ENCODE measurements at places on chromosomes 3 and 15. TPM values are rescaled to one million over a fixed set of nuclear protein-coding genes. Genes with fewer than 3 reads are reported as not detected.

DNA sequence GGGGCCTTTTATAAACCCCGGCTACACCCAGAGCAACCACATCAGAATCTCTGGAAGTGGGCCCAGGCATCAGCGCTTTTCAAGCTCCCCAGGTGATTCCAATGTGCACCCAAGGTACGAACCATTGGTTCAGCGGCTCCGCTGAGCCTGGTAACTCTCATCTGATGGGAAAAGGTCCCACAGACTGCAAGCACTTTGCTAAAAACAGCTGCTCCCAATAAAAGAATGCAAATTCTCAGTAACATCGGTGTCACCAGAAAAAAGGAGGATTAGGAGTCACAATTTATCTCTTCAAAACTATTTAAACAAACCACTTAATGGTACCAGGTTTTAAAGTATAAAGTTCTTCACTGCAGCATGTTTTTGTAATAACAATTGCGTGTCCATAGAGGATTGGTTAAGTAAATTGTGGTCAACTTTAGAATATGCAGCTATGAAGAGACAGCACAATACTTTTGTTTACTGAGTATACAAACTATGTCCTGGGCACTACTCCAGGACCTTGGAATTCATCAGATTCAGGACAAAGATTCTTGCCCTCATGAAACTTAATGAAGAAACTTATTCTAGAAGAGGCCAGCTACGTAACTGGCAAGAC, 660.7 kb upstream of the ADAMTS9 start:
- no peaks in the 10 kb centered on the region for H3K36me3 ChIP-seq
- H3K27ac ChIP-seq: peak overlapping the region; percentile 20
- H3K27me3 ChIP-seq: no peaks in the 10 kb centered on the region
- peaks cover 8% of the 10 kb centered on the region for H3K4me1 ChIP-seq

DNA sequence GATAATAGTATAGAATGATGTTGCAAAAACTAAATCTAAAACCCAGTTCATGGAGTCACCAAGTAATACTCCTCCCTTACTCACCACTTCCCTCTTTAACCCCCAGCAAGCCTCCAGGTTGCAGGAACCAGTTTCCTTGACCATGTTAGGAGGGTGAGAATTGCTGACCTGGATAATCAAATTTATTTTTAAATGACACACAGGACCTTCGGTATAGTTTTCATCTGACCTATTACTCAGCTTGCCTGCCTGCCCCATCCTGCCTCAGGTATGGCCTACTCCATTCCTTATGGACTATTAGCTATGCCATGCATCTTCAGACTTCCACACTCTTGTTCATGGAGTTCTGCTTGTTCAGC, 883 bp downstream of the RTP4 start:
- no peak overlapping the region for H3K27ac ChIP-seq
- H3K27me3 ChIP-seq: peaks cover 39% of the 10 kb centered on the region
- DNase-seq: no peak
- no peaks in the 10 kb centered on the region for H3K36me3 ChIP-seq
- no peak overlapping the region for H3K4me3 ChIP-seq

GRCh38 chr3:143000528-143000927, 842 bp upstream of the U2SURP start:
- H3K27ac ChIP-seq: peak overlapping the region; percentile 78
- peak overlapping the region; percentile 98 for H3K4me3 ChIP-seq
- no peaks in the 10 kb centered on the region for H3K27me3 ChIP-seq
- DNase-seq: peak; percentile 66

DNA sequence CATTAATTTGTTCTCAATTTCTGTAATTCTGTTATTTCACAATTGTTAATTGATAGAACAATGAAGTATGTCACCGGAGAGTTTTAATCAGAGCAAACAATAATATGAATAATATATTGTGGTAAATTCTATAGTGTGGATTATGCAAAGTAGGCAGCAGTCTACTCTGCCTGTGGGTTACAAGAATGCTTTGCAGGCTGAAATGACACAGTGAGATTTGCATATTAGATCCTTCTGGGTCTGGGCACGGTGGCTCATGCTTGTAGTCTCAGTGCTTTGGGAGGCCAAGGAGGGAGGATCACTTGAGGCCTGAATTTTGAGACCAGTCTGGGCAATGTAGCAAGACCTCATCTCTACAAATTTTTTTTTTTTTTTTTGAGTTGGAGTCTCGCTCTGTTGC, 12.5 kb downstream of the COPG1 start:
- no peak overlapping the region for H3K27ac ChIP-seq
- no peak for DNase-seq
- no peaks in the 10 kb centered on the region for H3K4me1 ChIP-seq

GRCh38 chr15:40325188-40325587, 1.7 kb downstream of the INAFM2 start:
- no peak for DNase-seq
- H3K4me1 ChIP-seq: peaks cover 14% of the 10 kb centered on the region

Gene KIF23
- 87.0 TPM for total RNA-seq

DNA sequence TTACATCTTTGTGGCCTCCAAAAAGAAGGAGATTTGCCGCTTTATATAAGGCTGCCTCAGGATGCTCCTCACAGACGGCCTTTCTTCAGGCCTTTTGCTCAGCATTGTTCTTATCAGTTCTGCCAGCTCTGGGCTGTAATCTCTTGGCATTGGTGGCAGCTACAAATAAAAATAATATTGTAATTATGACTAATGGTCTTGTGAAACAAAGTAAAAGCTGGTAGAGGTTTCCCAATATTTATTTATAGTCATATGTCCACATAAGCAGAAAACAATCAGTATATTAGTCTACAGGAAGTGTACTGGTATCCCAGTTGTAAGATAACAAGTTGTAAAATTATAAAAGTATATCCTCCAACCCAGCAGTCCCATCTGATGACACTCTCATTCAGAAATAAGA, 7.3 kb downstream of the NEK4 start:
- H3K4me1 ChIP-seq: no peaks in the 10 kb centered on the region
- no peak overlapping the region for H3K27ac ChIP-seq
- no peak overlapping the region for H3K4me3 ChIP-seq
- peak; percentile 40 for DNase-seq
- H3K27me3 ChIP-seq: no peaks in the 10 kb centered on the region
- peaks cover 54% of the 10 kb centered on the region for H3K36me3 ChIP-seq

- H3K36me3 ChIP-seq: peaks cover 28% of the 10 kb centered on the region
- H3K27me3 ChIP-seq: no peaks in the 10 kb centered on the region
- no peak overlapping the region for H3K27ac ChIP-seq
- H3K4me1 ChIP-seq: no peaks in the 10 kb centered on the region
- peak; percentile 72 for DNase-seq
Measured at GRCh38 chr3:42572278-42572677, 9.5 kb downstream of the SEC22C start.

GRCh38 chr15:33200903-33201302, 6.4 kb upstream of the FMN1 start:
- no peaks in the 10 kb centered on the region for H3K36me3 ChIP-seq
- DNase-seq: peak; percentile 49
- peaks cover 28% of the 10 kb centered on the region for H3K4me1 ChIP-seq
- H3K27me3 ChIP-seq: no peaks in the 10 kb centered on the region

- no peaks in the 10 kb centered on the region for H3K36me3 ChIP-seq
- H3K4me1 ChIP-seq: peaks cover 14% of the 10 kb centered on the region
- peak overlapping the region; percentile 45 for H3K27ac ChIP-seq
- peak; percentile 88 for DNase-seq
Measured at GRCh38 chr15:45919806-45920205, 285.0 kb downstream of the SQOR start.

Gene WDR5B
- 3.1 TPM for total RNA-seq

Gene TNK2
- 49.3 TPM for total RNA-seq

DNA sequence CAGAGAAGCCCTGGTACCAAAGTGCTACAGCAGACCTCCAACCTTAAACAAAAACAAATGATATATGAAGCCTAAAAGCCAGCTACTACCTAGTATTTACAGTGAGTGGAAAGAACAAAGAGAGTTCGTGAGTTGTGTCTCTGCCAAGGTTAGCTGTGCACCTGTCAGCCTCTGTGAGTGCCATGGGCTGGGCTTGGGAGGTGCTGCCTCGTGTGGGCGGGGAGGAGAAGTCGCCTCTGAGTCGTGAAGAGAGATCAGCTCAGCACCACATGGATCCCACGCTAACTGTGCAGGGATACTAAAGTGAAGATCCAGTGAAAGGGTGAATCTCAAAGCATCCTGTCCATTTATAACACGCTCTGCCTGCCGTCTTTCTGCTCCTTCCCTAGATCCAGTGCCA, 101.9 kb downstream of the CHDH start:
- peaks cover 94% of the 10 kb centered on the region for H3K27me3 ChIP-seq
- H3K27ac ChIP-seq: no peak overlapping the region
- H3K4me3 ChIP-seq: no peak overlapping the region
- no peaks in the 10 kb centered on the region for H3K4me1 ChIP-seq
- no peaks in the 10 kb centered on the region for H3K36me3 ChIP-seq
